Urothelium cell line (cell line): ENCODE measurements at places on chromosomes 13 and 19.

DNA sequence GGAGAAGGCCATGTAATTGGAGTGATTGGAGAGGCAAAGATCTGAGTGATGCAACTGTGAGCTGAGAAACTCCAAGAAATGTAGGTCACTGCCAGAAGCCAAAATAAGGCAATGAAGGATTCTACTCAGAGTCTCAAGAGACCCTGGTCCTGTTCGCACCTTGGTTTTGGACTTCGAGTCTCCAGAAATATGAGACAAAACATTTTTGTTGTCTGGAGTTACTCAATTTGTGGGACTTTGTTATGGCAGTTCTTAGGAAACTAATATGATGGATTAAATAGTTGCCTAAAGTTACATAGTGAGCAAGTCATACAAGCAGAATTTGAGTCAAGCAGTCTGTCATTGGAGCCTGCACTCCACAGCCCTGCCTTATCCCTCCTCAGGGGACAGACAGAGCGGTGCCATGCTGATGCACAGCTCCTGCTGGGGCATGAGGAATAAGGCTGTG is 104.2 kb downstream of the ITGBL1 start:
- DNase-seq = no peak

DNA sequence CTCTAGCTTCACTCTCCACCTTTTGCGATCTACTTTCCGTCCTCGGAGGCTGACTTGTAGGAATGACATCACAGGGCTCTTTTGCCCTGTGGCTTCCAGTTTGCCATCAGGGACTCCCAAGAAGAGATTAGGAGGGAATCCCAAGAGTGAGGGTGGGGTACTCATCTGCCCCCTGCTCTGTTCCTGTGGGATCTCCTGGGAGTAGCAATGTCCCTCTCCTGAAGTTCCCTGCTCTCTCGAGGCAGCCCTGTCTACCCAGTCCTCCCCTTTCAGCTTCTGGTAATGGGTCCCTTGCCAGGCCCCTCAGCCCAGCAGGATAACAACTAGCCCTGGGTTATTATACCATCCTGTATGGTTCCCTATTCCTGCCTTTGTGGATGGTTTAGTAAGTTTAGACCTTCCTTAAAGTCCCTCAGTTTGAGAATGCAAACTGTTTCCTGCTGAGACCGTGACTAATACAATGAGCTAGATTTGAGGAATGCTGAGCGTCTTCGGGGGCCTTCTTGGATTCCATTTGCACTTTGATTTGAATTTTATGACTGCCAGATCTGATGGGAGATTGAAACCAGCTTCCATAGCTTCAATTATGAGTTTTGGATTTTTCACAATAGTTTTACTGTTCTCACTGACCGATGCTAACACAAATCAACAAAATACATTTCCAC is 73.7 kb upstream of the IPO5 start:
- DNase-seq = no peak

DNA sequence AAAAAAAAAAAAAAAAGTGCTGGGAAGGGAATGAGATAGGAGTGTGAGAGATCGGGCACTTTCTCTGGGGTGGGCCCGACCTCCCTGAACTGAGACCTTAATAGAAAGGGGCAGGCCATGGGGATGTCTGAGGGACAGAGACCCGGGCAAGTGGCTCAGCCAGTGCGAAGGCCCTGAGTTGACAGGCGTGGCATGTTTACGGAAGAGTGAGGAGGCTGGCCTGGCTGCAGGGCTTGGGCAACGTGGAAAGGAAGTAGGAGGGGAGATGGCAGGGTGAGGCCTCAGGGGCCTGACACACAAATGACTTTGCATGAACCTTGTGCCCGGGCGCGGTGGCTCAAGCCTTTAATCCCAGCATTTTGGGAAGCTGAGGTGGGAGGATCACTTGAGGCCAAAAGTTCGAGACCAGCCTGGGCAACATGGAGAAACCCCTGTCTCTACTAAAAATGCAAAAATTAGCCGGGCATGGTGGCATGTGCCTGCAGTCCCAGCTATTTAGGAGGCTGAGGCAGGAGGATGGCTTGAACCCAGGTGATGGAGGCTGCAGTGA is 13.9 kb downstream of the FCHO1 start:
- no peak for DNase-seq

GRCh38 chr13:76758257-76758656 is 127.9 kb downstream of the KCTD12 start:
- no peak for DNase-seq

DNA sequence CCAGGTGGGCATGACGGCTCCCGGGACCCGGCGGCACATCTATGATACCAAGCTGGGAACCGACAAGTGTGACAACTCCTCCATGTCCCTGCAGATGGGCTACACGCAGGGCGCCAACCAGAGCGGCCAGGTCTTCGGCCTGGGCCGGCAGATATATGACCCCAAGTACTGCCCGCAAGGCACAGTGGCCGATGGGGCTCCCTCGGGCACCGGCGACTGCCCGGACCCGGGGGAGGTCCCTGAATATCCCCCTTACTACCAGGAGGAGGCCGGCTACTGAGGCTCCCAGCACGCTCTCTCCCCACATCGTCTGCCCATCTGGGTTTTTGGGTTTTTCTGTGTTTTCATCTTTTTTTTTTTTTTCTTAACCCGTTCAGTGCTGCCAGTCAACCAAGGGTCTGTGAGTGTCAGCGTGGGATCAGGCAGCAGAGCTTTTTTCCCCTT is 2.3 kb upstream of the ABCA7 start:
- DNase-seq = no peak

GRCh38 chr19:5814123-5814851 is 9.4 kb downstream of the NRTN start:
- DNase-seq = no peak

DNA sequence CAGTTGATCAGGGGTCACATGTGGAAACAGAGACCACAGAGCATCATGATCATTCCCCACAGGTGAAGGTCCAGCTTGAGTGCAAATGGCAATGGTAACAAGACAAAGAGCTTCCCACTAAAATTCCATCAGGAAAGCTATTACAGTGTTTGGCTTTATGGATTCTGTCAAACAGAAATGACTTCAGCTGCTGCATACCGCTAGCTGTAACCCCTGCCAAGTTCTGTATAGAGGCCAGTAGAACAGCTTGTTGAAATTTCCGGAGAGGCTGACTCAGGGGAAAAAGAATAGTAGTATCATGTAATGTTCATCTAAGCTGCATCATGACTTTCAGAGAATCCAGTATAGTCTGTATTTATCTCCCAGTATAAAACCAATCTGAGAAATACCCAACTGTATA is 1704.7 kb downstream of the SLITRK5 start:
- DNase-seq = no peak

GRCh38 chr13:26185720-26186117 is 36.4 kb downstream of the RNF6 start:
- no peak for DNase-seq

- DNase-seq = no peak
Observed at GRCh38 chr13:113840541-113841352, 23.1 kb downstream of the GAS6 start.

DNA sequence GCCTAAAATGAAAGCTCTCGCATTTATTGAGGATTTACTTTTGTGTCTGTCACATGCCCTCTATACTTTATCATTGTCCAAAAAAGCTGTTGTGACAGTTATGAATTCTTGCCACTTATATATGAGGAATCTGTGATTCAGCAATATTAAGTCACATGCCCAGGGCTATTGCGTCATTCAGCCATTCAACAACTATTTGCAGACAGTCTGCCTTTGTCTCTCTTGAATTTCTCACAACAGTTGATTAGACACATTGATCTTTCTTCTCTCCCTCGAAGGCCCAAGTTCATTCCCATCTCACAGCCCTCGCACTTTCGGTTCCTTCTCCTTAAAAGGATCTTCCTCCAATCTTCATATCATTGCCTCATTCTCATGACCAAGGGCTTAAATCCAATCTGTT is 342.6 kb downstream of the MZT1 start:
- DNase-seq = no peak

DNA sequence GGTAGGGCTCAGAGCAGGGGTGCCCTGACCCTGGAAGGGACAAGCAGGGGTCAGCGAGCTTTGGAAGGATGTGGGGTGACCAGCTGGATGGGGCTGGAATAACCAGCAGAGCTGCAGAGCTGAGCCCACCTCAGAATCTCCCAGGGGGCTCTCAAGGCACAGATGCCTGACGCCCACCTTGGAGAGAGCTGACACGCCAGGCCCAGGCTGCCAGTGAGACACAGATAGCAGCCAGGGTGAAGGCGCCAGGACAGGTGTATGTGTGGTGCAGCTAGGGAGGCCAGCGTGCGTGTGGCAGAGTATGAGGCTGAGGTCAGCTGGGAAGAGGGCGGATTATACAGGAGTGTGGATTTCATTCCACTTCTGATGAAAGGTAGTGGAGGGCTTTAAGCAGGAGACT is 8.9 kb downstream of the AP1M1 start:
- DNase-seq = no peak

GRCh38 chr19:38736036-38736412 is 8.2 kb downstream of the CAPN12 start:
- no peak for DNase-seq
